Fibroblast of villous mesenchyme (primary cell): ENCODE measurements at places on chromosomes 12 and 14. TPM values are rescaled to one million over a fixed set of nuclear protein-coding genes. Genes with fewer than 3 reads are reported as not detected.
A peak's percentile ranks its signal among the peaks of the same experiment; 100 is the strongest.

DNA sequence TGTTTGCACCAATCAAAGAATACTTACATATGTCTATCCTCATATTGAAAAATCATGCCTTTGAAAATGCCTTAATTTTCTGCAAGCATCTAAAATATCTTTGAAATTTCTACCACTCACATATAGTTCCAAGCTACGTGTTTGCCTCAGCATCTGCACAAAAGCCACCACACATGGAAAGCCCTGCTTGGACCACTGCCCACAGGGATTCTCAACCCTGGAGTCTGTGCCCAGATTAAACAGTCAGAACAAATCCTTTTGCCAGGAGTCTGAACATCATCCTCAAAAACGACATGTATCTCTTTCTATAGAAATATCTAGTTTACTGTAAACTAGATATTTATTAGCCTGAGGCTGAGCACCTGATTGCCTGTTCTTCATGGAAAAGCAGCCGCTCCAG is 32.6 kb downstream of the ARMH4 start:
- no peak for DNase-seq

DNA sequence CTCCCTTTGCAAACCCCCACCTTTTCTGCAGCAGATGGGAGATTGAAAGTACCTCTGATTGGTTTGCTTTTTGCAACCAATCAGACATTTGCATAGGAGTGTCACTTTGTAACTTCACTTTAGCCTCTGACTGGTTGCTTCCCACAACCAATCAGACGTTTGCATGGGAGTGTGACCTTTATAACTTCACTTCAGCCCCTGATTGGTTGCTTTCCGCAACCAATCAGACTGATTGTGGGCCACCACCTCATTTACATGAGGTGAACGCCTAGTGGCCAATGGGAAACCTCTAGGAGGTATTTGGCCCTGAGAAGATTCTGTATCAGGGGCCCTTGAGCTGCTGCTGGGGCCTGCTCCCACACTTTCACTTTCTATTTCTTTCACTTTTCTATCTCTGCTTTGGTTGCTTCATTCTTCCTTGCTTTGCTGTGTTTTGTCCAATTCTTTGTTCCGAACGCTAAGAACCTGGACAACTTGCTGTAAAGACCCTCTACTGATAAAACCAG is 106.0 kb upstream of the PRICKLE1 start:
- DNase-seq, result no peak

GRCh38 chr12:104652910-104653309 is 196.2 kb downstream of the CHST11 start:
- DNase-seq, result no peak

VRTN gene
- total RNA-seq, result not detected in 2 replicates

- no peak for DNase-seq
Measured at GRCh38 chr14:105602799-105603793, 76.7 kb downstream of the TMEM121 start.

FSCB gene
- total RNA-seq, result under 0.01 TPM in 1 of 2 replicates, not detected in the other

POTEG gene
- not detected in 2 replicates for total RNA-seq

- peak; percentile 48 for DNase-seq
Measured at GRCh38 chr12:98698603-98699463, 53.7 kb downstream of the APAF1 start.

PTPN21 gene
- total RNA-seq, result 14.2 TPM in 2 replicates

HNF1A gene
- total RNA-seq, result not detected in 2 replicates

DNA sequence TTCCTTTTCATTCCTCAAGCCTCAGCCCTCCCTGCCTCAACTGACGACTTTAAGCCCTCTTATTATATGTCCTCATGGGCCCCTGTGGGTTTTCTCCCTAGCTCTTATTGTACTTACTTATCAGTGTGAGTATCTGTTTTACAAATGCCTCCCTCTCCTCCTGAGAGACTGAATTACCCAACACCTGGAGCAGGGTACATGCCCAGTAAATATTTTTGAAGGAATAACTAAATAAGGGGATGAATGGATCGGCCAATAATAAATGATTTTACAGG is 95.8 kb upstream of the SLC35F4 start:
- DNase-seq, result no peak
